ENCODE measurements at places on chromosomes 5 and 9.

DNA sequence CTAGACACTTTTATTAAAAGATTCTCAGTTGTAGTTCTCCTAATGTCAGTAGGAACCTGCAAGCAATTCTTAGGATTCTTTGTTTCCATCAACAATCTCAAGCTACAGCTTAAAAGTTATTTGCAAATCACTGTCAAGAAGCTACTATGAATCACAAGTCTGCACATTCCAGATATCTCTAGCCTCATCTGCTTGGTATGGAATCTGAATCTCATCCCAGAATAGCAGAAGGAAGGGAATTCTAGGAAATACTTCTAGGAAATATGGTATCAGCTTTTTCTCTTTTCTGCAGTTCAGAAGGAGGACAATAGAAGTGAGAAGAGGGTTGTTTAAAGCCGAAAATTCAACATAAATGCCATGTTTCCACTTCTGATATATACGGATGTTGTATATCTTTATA, 792.2 kb upstream of the CDH9 start:
- DNase-seq: no peak

DNA sequence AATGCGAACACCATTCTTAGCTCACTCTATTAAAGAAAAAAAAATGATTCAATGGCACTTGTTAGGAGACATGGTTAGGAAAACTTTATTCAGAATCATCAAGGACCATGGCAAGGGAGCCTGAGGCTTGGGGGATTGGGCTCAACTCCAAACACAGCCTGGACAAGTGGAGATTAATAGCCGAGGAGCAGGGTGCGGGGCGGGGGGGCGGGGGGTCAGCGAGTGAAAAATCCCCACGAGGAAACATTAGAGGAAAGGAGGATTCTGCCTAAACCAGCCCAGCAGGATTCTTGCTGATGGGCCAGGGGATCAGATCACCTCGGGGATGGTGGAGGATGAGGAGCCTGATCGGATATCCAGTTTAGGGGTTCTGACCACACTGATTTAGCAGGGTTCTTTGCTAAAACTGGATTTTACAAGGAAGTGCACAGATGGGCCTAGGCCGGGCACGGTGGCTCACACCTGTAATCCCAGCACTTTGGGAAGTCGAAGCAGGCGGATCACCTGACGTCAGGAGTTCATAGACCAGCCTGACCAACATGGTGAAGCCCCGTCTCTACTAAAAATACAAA, 24.4 kb upstream of the FIBCD1 start:
- no peak for DNase-seq

- DNase-seq: peak; percentile 28
Observed at GRCh38 chr9:69877852-69878514, 57.4 kb downstream of the CFAP95 start.

DNA sequence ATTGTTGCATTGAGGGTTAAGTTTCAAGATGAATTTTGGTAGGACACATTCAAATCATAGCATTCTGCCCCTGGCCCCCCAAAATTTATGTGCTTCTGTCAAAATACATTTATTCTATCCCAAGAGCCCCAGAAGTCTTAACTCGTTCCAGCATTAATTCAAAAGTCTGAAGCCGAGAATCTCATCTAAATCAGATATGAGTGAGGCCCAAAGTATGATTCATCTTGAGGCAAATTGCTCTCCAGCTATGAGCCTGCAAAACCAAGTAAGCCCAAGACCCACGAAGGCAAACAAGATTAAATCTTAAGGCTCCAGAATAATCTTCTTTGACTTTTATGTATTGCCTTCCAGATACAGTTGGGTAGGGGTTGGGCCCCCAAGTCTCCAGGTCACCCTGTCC, 19.2 kb downstream of the TNPO1 start:
- DNase-seq: no peak

- DNase-seq: no peak
Observed at GRCh38 chr5:118185018-118185417, 803.3 kb downstream of the DTWD2 start.

DNA sequence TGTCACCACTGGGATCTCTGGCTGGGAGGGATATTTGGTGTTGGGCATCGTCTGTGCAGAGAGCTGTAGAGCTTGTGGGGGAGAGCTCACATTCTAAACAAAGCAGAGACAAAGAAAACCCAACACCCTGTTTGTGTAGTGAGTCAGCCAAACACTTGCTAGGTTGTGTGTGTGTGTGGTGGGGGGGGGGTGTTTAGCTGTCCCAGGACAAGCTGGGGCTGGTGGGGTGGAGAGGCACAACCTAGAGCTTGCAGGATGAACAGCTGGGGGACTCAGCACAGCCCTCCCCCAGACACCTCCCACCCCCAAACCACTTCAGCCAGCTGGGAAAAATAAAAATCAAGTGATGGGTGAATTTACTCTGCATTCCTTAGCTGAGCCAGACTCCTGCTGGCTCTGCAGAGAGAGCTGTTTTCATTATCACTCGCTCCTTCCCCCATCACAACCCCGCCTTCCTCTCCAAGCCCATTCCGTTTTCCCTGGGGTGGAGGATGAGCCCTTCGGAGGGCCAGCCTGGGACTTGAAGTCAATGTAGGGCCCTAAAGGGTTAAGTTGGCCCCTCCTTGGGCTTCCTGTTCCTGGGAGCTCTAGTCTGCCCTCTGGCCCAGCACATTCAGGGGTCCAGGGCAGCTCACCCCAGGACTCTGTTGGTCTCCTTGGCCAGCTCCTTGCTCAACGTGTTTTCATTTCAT, 2.6 kb downstream of the OLFML2A start:
- no peak for DNase-seq

Data from NCI-H526 (cell line).